T-helper 17 cell (primary cell): ENCODE measurements at places on chromosomes 11 and 22.

DNA sequence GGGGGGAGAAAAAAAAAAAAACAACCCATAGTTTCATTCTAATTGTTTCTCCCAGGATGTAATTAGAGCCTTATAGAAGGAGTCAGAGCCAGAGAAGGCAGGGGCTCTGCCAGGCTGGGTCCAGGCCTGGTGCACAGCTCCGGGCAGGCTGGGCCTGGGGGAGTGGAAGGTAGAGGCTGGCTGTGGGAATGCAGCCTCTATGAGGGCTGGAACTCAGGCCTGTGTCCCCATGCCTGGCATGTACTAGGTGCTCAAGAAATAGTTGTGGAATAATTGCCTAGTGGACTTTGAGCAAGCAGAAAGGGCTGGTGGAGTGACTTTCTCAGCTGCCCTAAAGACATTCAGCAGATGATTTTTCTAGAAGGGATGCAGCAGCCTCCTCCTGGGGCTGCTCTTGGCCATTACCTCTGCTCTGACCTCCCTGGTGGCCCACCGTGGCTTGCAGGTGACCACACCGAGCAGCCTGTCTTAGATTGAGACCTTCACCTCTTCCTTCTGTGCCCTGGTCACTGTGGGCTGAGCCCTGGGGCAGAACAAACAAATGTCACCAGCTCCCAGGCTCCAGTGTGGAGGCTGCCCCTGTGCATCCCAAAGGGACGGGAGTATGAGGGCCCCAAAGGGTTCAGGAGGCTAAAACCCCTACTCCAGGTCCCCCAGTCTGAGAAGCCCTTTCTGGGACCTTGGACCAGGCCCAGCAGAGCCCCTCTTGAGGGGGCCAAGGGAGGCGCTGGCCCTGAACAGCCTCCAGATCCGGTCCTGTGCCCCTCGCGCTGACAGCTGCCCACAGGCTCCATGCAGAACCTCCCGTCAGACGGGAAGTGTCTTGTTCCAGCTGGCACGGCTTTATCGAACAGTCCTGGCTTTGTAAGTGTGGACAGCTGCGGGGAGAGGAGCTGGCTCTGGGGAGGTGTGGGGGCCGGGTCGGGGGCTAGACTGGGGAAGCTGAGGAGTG lies 18.8 kb downstream of the MYEOV start:
- no peak for DNase-seq

DNA sequence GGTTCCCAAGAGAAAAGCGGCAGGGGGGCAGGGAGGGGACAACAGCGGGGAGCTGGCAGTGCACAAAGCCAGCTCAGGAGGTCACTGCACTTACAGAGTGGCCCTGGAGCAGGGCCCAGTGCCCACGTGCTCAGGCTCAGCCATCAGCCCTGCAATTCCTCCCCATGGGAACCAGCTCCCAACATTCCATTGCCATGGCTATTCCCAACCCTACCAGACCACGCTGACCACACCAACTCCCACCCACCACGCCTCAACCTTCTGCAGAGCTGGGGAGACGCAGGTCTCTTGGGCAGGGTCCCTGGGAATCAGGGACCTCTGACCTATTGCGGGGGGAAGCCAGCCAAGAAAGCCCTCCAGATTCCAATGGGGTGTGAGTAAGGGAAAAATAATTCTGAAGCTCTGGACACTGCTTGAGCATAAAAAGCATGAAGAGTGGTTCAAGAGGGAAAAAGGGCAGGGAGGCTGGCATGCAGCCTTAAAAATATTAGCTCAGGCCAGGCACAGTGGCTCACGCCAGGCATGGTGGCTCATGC lies 38.3 kb upstream of the TFIP11 start:
- no peak for DNase-seq

DNA sequence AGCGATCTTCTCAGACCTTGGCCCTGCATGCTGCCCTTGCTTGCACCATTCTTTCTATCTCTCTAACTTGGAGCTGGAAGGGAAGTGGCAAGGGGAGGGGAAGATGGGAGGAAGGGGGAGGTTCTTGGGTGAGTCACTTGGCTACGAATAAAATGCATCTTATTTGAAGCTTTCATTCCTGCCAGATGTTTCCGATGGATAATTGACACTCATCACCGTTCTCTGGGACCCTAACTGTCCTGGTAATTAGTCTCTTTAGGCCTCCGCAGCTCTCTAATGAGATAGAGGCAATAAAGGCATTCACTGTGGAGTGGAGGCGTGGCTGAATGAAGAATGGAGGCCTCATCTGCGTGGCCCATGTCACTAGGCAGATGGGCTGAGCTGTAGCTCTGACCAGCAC lies 960.1 kb downstream of the NTM start:
- no peak for DNase-seq

GRCh38 chr11:95725196-95725595 lies 64.4 kb downstream of the FAM76B start:
- DNase-seq = no peak

- DNase-seq = no peak
Measured at GRCh38 chr11:102523887-102524286, 6.7 kb downstream of the MMP7 start.

DNA sequence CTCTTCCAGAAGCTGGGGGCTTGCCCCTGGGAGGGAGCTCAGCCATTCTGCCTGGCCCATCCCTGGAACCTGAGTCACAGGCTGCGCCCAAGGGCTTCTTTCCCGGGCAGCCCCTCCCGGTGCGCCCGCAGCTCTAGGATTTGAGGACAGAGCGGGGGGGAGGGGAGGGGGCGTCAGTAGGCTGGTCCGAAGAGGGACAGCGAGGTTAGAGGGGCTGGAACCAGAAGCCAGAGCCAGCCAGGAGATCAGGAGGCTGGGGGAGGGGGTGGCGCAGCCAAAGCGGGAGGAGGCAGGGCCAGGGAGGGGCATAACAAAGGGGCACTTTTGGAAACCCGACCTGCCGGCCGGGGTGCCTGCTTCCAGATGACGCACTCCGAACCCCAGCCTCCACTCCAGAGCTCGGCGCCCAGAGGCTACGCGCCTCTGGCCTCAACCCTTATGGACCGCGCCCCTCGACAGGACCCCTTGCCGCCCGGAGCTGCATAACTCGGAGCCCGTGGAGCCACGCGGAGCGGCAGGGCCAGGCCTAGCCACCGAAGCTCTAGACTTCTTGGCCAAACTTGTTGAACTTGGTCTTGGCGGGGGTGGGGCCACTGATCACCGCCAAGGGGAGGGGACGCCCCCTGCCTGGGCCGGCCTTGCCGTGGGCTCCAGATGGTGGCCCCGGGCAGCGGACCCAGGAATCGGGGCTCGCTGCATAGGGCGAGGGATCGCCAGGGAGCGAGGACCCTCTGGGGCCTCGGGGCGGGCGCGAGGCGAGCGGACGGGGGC lies 744 bp downstream of the PACSIN3 start:
- DNase-seq = no peak

GRCh38 chr11:73981051-73981805 lies 1.4 kb downstream of the UCP2 start:
- no peak for DNase-seq
